ENCODE measurements at places on chromosomes 3 and 15.
A peak's percentile ranks its signal among the peaks of the same experiment; 100 is the strongest.

DNA sequence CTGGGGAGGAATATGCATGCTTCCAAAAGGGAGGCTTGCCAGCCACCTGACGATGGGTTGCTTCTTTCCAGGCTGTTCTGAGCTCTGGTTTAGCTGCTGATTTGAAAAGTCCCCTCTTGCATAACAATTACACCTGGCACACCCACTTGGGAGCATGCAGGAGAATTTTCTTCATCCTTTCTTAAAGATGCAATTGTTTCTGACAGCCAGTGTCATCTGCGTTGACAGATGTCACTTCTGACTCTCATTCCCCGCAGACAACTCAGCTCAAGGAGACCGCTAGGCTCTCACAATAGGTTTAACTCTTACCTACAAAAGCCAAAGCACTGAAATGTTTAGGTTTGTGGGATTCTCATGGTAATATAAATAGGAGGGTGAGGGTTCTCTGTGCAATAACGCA, 185.6 kb upstream of the SYNPR start:
- no peak for DNase-seq

- DNase-seq: peak; percentile 42
These were observed 51.5 kb downstream of the PLCL2 start for GRCh38 chr3:16936233-16936632.

DNA sequence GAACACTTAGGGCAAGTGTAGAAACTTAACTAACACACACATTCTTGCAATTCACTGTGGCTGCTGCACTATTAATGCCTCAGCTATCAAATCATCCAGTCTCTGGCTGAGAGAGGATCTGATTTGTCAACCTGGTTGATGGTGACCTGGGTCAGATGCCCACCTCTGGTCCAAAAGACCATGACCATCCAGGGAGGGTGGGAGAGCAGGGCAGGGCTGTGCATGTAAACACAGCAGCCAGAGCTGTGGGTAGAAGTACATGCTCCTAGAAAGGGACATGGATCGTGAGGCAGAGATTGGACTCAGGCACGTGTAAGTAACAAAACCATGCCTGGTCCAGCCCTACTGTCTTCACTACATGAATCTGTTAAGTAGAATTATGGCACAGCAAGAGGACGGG, 17.3 kb downstream of the MESD start:
- no peak for DNase-seq

- DNase-seq: no peak
These were observed 76.0 kb downstream of the WWTR1 start for GRCh38 chr3:149581681-149582370.

DNA sequence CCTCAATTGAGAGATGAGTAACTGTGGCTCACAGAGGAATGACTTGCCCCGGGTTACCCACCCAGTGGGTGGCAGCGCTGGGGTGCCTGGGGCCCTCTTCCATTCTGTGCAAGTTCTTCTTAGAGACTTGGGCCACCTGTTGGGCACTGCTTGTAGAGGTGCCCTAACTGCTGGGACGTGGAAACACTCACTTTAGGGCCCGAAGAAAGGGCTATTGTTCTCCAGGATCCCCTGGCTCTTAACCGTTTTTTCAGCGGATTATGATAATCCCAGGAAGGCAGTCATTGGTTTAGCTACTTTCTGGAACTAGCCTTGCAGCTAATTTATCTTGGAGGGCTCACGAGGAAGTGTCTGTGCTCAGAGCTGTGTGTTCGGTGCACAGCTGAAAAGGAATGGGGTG, 66.0 kb upstream of the GCNT3 start:
- no peak for DNase-seq

- DNase-seq: no peak
These were observed 85.4 kb upstream of the TLE3 start for GRCh38 chr15:70182858-70183695.

- DNase-seq: no peak
These were observed 44.8 kb downstream of the MESD start for GRCh38 chr15:80944818-80945217.

DNA sequence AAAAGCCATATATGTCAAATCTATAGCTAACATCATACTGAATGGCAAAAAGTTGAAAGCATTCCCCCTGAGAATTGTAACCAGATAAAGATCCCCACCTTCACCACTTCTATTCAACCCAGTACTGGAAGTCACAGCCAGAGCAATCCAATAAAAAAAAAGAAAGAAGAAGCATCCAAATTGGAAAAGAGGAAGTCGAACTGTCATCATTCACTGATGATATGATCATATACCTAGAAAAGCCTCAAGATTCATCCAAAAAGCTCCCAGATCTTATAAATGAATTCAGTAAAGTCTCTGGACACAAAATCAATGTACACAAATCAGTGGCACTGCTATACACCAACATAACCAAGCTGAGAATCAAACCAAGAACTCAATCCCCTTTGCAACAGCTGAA, 97.4 kb downstream of the CBLB start:
- no peak for DNase-seq

DNA sequence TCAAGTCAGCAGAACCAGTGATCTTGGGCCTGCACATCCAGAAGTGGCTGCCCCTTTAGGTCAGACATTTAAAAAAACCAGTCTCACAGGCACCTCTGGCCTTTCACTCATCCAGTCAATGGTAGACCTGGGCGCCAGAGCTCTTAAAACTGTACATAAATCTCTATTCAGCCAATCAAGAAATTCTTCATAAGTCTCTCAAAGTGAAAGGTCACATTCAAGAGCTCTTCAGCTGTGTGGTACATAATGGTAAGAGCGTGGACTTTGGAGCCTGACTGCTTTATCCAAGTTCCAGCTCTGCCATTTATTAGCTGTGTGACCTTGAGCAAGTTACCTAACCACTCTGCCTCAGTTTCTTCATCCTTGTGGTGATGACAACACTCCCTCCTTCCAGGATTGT, 22.3 kb upstream of the MORF4L1 start:
- no peak for DNase-seq

DNA sequence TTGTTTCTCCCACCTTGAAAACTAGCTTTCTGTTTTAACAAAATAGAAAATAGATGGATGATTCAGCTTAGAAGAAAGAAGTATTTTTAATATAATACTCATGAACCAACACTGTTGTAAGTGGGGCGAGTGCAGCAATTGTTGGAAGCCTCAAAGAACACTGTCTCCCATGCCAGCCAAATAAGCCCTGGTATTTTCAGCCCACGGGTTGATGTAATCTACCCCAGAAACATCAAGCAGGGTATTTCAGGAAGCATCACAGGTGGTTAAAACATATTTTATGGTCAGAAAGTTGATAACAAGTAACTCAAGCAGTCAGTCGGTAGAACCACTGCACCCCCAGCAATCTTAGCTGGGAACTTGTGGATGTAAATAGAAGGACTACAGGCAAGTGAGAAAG, 115.9 kb downstream of the SV2B start:
- DNase-seq: no peak

- no peak for DNase-seq
These were observed 16.3 kb upstream of the SMAD6 start for GRCh38 chr15:66685638-66686150.

DNA sequence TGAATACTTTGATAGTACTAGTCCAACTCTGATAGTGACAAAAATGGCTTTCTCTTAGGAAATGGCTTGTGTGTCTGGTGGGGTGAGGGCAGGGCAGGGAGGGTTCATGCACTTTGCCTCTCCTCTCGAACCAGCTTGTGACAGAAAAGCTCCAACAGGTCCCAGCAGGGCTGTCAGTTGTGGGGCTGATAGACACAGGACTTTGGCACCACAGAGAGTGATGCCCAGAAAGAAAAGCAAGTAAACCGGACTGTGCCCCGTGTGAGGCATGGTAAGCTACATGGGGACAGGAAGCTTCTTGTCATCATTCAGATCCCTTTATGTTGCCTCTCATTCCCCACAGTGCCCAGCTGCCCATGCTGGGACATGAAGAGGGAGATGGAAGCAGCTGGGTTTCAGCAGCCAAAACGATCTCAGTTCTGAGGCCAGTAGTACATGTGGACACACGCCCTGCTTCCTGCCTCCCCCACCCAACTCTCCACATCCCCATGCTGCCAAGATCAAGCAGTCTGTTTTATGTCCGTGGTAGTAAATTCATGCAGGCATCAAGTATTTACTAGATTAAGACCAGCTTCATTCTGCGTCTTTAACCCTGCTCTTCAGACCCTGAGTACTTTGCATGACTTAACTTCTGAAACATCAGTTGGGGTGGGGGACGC, 29.7 kb upstream of the LIPC start:
- no peak for DNase-seq

- DNase-seq: no peak
These were observed 15.0 kb downstream of the SNAPC5 start for GRCh38 chr15:66482539-66482938.

GRCh38 chr3:173109143-173109542, 31.9 kb downstream of the SPATA16 start:
- no peak for DNase-seq

- DNase-seq: no peak
These were observed 178.5 kb upstream of the RASGRP1 start for GRCh38 chr15:38743147-38743546.

- no peak for DNase-seq
These were observed 3.0 kb downstream of the TRAK1 start for GRCh38 chr3:42094128-42094527.

DNA sequence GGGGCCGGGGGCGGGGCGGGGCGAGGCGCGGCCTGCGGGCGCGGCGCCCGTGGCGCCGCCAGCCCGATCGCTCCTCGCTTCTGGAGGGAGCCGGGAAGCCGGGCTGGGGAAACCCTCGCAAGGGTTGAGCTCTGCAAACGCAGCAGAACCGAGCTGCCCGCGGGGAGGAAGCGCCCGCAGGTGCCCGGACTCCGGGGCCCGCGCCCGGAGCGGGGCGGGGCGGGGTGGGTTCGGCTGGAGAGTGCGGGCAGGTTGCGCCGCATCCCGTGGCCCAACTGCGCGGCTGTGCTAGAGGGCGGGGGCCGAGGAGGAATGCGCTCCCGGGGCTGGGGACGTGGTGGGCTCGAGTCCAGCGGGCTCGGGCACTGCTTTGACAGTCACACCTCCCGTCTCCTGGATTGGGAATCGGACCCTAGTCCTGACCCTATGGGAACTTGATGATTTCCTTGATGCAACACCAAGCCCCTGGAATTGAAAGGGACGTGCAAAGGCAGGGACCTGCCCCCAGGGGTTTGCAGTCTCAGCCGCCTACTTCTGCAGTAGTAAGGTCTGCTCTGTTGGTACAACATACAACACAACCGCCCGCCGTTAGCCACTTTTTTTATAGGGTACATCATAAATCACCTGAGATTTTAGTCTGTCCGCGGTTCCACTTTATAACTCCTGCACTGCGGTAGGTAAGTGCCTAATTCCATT, 34.3 kb downstream of the ZBTB38 start:
- peak; percentile 51 for DNase-seq

- no peak for DNase-seq
These were observed 24.2 kb downstream of the HDAC11 start for GRCh38 chr3:13504161-13504831.

DNA sequence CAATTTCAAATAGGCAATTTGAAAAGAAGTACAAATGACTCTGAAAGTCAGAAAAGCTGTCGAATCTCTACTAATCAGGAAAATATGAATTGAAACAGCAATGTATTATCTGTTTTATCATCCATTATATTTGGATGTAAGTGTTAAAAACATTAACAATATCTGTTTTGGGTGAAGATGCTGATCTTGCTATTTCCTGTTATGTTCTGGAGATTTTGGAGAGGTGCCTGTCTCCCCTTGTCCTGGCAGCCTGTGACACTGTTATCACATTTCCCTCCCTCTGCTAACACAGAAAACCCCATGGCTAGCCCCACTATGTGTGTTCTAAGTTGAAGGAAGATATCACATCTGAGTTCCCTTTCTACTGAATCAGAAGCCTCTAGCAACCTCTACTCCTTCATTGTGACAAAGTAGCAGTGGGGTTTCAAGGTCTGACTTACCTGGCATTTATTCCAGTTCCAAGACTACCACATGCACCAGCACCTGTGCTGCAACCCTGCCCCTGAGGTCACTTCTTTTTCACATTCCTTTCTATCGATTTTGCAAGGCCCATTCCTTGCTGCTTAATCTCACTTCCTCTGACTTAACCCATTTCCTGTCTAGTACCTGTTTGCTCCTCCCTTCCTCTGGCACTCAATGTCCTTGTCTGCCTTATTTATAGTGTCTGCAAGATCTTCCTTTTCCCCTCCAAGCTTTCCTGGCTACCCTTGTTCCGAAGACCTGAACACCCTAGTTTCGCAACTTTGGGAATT, 95.5 kb upstream of the COL8A1 start:
- no peak for DNase-seq

DNA sequence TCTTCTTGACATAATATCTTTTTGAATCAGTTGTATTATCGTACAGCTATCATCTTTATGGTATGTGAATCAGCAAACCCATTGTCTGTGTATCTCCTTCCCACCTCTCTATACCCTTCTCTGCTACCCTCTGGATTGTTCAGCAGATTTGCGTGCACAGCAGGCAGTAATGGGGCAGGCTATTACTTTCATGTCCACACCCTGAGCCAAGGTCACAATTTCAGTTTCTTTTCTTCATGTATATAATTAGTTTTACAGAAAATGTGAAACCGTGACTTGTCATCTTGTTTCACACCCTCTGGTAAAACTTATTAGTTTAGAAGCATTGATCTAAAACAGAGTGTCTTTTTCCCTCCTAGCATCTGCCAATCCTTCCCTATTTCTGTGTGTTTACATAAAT, 770.4 kb upstream of the SEMA6D start:
- DNase-seq: no peak

GRCh38 chr15:95763426-95763825, 567.1 kb upstream of the NR2F2 start:
- no peak for DNase-seq

DNA sequence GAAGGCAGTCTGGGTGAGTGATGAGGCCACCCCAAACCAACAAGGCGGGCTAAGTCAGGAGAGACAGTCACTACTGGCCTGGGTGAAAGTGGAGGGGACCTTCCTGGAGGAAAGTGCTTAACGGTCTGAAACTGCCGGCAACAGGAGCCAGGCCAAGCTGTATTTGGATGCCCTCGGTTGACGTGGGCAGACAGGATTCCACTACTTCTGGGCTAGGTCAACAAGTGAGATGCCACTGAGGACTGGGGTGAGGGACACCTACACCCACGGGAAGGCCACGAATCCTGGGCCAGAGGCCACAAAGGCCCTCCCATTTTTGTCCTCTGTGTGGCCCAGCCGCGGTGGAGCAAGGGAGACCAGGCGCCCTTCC, 12.3 kb downstream of the SPTBN5 start:
- DNase-seq: no peak
